ENCODE measurements at places on chromosomes 7 and 10.

DNA sequence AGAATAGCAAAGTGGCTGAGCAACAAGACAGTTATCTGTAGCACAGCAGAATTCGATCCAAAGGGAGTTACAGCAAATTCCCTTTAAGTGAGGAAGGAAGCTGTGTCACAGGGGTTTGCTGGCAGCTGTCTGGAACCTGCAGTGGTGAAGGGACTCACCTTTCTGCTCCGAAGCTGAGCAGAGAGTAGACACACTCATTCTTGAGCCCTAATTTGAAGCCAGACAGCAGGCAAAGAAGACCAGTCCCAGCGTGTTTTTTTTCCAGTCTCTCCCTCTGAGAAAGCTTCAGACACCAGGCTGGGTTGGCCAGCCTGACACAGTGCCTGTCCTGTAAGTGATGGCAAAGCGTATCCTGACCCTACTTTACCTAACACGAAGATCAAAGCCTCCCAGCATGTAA is 210.7 kb downstream of the TRIL start:
- no peak for DNase-seq

DNA sequence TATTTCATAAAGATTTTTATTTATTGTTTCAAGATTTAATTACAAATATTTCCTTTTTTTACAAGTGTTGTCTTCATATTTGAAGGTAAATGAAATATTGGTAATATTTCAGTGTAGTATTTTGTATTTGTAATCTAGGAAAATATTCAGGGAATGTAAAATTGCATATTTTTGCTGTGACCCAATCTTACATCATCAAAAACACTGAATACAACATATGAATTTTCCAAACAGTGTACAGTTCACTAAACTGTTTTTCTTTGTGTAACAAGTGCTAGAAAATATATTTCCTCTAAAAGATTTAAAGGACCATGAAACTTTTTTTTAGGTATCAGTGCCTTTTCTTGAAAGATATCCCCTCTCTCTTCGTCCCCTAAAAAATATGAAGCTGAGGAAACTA is 251.9 kb upstream of the KCND2 start:
- no peak for DNase-seq

DNA sequence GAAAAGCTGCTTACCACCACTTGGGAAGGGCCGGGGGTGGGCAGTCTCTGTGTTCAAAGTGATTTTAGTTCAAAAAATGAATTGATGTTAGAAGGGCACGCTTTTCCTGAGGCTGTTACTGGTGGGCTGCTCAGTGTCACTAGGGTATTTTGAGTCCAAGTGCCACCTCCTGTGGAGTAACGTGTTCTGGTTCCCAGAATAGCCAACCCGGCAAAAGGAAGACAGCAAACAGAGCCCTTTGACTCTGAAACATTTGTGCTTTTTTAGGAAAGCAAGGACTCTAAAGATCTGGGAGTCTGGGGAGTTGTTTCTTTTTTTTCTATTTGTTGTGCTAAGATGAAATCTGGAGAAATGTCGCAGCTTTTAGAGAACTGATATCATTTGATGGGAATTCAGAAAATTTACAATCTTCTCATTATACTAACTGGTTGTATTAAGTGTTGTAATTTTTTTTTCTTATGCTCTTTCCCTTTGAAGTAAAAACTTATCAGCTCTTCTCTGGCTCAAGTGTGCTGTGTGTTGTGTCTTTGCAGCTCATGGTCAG is 66.2 kb downstream of the MKX start:
- no peak for DNase-seq

DNA sequence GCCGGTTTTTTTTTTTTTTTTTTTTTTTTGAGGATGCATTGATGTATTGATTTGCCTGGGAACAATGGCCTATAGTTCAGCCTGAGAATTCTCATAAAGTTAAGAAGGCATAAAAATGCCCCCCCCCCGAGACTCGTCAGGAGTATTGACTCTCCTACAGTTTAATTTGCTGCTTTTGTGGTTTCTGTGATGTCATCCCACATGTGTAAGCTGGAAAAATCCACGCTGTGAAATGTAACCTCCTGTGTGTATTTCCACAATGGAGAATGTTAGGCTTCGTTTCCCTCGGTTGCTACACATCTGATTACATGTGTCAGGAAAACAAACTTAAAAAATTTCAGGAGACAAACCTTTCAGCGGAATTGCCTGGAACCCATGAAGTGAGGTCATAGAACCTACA is 117.9 kb downstream of the FANK1 start:
- no peak for DNase-seq

DNA sequence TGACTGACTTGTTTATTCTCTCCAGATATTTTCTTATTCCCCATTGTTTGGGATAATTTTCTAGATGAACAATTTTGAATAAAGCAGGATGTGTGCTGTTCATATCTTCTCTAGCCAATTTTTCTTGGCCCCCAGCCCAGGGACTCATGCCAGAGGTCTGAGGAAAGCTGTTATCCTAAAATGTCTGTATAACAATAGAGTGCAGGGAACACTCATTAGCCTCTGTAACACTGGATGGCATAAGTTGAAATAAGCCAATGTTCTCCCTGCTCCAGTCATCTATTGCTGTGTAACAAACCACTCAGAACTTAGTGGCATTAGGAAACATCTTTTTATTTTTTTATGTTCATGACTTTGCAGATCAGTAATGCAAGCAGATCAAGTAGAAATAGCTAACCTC is 121.7 kb upstream of the TRIM24 start:
- no peak for DNase-seq

DNA sequence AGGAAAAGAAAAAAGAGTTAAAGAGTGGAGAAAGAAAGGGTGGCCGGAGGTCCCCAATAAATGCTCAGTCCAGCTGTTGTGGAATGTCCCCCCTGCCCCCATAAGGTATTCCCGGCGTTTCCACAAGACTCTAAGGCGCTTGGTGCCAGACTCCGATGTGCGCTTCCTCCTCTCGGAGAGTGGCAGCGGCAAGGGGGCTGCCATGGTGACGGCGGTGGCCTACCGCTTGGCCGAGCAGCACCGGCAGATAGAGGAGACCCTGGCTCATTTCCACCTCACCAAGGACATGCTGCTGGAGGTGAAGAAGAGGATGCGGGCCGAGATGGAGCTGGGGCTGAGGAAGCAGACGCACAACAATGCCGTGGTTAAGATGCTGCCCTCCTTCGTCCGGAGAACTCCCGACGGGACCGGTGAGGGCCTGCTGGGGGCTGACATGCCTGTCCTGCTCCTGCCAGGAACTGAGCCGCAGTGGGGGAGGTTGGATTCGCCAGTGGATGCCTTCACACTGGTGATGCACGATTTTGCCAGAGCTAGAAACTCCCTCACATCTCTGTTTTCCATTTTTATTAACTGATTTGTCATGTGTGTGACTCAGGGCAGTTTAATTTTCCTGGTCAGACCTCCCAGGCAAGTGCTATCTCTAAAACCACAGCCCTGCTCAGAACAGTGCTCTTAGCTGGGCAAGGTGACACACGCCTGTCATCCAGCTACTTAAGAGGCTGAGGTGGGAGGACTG is 34.2 kb downstream of the TACR2 start:
- no peak for DNase-seq

- DNase-seq = no peak
These were observed 2.9 kb upstream of the MTPN start for GRCh38 chr7:135980012-135980551.

DNA sequence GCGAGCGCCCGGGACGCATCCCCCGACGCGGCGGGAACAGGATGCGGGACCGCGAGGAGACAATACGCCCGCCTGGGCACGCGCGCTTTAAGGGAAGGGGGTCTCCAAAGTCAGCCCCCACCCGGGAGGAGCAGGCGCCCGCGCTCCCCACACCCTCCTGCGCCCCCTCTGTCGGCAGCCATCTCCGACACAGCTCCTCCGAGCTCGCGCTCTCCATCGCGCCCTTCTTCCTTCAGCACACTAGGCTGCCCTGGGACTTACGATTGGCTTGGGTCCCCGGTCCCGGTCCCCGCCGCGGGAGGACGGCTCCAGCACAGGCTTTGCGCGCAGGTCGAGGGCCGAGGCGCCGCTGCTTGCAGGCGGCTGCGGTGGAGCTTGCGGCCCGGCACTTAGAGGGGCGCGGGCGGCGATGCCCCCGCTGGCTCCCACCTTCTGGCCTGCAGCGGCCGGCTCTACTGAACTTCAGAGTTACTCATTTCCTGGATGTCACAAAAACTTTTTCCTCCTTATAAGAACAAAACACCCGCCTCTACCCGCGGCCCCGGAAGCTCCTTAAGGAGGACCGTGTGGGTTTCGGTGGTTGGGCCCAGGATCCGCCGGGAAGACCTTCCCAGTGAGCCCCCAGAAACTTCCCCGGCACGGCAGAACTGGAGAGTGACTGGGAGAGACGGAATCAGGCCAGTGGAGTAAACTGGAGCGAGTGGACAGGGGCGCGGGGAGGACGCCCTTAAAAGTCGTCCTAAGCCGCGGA is at the start of gene ITPRIP:
Gene ITPRIP (minus strand): TSS at position 481 of the 751 bp plus-strand sequence. CDS start 22,414 bp downstream, outside the sequence.
- DNase-seq = peak; percentile 45

DNA sequence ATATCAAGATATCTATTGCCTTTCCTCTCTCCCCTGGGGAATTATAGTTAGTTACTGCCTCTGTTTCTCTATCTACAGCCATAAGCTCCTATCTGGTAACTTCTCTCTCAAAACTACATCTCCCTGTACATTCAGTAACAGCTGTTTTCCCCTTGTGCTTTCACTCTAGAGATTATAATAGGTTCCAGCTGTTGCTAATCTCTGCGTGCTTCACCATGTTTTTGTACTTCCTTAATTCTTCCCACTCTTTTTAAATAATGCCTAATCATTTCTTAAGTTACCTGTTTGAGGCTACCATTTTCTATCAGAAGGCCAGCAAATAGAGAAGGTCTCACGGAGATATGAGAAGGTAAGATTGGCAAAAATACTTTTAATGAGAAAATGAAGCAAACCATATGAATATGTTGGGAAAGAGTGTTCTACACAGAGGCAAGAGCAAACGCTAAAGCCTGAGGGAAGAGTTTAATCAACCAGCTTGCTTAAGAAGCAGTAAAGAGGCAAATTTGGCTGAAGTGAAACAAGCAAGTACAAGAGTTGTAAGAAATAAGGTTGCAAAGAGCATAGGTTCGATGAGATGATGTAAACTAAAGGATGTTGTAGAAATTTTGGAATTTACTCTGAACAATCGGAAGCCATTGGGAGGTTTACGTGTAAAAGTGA is 101.9 kb upstream of the HGF start:
- no peak for DNase-seq

DNA sequence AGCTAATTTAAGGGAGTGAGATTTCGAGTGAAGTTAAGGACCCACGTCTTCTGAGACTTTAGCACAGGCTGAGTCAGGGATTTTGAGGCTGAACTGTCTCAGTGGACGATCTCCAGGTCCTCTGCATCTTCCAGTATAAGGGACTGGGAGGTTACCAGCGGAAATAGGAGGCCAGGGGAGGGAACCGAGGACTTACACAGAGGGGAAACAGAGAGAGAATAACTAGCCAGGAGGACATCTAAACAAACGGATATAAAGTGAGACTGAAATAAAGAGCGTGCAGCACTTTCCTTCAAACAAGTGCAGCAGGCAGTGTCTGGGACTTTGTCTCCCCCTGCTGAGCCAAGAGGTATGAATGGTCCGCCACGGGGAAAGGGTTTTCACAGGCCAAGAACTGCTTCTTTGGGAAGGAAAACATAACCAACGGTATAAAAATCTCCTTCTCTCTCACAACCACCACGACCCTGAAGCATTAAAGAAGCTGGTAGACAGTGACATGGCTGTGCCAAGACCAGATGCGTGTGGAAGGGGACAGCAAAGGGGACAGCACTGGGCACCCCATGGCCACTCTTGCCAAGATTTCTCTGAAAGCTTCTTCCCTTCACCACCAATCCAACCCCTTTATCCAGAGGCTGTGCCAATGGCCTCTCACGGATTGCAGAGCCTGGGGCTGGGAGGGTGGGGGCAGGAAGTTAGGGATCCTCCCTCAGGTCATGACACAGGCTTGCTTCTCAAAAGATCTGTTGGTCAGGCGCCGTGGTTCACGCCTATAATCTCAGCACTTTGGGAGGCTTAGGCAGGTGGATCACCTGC is 72.0 kb downstream of the SLC37A3 start:
- DNase-seq = peak; percentile 71

DNA sequence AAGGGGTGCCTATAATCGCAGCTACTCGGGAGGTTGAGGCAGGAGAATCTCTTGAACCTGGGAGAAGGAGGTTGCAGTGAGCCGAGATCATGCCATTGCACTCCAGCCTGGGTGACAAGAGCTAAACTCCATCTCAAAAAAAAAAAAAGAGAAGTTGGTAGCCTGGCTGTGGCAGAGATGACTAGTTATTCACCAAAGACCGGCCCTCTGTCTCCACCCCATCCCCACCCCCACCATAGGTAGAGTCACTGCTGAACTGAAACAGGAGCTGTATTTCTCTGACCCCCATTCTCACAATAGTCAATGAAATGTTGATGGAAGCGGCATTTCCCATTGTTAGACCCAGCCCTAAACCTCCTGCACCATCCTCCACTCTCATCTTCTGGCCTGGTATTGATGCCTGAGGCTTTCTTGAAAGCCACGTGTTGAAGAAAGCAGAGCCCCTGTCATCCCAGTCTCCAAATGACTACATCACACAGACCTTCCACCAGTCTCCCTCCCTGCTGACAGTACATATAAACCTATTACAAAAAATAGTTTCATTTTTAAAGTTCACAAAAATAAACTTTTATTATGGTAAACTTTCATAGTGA is 9.4 kb upstream of the PIK3CG start:
- no peak for DNase-seq
